Hematopoietic multipotent progenitor cell treated with erythropoietin and hydrocortisone succinate and interleukin-3 and kit ligand, for 15 days (in vitro differentiated cells): ENCODE measurements at places on chromosomes 2 and 18.

GRCh38 chr2:56191617-56192016 is 7.8 kb downstream of the CCDC85A start:
- no peak for DNase-seq

- no peak for DNase-seq
These were observed 64.2 kb upstream of the CDCA7 start for GRCh38 chr2:173290518-173290917.

- no peak for DNase-seq
These were observed 98.5 kb upstream of the UXS1 start for GRCh38 chr2:106292627-106293026.

- no peak for DNase-seq
These were observed 400.6 kb downstream of the THSD7B start for GRCh38 chr2:137165968-137166367.

GRCh38 chr2:106270471-106270891 is 76.4 kb upstream of the UXS1 start:
- DNase-seq, result no peak
